ENCODE measurements at places on chromosomes 1 and 21.

DNA sequence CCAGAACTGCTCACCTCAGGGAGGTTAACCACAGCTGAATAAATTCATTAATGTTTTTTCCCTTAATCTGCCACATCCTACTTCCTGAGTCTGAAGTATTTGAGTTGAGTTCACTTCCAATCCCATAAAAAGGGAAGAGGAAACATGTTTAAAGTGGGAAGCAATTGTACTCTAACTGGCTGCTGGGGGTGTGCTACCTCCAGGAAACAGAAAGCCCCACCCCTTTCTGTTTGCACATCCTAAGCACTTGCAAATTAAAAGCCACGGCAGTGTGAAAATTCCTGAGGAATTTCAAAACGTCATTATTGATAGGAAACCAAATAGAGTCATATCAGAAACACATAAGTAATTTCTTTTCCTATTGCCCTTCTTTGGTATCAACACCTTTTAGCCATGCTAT is 307.0 kb upstream of the NR5A2 start:
- no peak for DNase-seq

DNA sequence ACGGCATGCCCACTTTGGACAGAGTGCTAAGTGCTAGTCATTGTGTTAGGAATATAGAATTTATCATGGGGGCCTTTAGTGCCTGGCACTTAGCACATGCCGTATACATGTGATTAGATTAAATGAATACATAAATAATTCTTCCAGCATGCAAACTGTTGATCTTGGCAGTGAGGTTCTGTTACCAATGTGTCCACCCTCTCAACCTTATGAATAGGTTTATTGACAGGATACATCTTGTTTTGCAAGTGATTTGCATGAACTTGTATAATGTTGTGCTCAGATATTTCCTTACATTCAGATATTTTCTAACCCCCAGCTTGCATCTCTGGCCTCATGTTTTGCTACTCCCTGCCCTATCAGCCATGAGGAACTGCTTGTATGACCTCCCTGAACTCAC is 60.3 kb upstream of the ZNF648 start:
- no peak for DNase-seq

- DNase-seq, result peak; percentile 18
Measured at GRCh38 chr1:63135174-63135512, 187.2 kb upstream of the FOXD3 start.

DNA sequence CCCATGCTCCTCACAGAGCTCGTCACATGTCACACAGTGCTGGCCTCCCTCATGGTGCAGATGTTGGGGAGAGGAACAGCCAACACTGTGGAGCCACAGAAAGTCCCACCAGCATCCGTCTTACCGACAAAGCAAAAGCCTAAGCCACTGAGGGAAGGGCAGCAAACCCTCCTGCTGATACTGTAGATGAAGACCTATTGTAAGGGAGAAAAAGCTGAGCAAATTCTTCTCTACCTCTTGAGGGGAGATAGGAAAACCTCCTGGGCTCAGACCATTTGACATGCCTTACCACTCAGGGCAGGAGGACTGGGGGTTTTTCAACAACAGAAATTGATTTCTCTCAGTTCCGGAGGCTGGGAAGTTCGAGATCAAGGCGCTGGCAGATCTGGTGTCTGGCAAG is 95.9 kb downstream of the WDR64 start:
- DNase-seq, result no peak

GRCh38 chr1:182389619-182390047 is 2.0 kb downstream of the GLUL start:
- DNase-seq, result peak; percentile 76

GRCh38 chr1:205416322-205416721 is 5.5 kb downstream of the LEMD1 start:
- DNase-seq, result no peak

DNA sequence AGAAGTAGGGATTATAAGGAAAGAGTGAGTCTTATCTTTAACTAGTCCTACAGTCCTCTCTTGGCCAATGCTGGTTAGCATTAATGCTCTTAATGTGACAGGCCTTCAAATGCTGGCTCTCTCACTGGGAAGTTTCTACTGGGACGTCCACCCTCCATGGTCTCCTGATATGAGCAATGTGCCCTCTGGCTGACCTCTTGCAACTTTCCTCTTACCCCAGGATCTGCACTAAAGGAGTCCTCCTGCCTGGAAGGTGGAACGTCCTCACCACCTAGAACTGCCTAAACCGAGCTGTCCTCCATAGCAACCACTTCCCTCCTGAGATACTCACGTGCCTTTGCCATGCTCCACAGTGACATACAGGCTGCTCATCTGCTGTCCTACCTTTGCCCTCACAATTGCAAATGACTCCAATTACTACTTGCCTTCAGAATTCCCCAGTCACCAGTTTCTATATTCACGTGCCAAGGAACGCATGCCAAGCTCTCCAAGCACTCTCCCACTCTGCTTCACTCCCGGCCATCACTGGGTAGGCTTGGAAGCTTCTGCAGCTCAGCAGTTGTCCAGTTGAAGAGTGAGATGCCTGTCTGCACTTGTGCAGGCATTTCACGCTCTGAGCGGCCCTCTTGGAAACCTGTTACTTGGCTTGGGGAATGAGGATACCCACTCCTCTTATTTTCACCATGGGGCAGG is 404.7 kb downstream of the RRAGC start:
- no peak for DNase-seq

DNA sequence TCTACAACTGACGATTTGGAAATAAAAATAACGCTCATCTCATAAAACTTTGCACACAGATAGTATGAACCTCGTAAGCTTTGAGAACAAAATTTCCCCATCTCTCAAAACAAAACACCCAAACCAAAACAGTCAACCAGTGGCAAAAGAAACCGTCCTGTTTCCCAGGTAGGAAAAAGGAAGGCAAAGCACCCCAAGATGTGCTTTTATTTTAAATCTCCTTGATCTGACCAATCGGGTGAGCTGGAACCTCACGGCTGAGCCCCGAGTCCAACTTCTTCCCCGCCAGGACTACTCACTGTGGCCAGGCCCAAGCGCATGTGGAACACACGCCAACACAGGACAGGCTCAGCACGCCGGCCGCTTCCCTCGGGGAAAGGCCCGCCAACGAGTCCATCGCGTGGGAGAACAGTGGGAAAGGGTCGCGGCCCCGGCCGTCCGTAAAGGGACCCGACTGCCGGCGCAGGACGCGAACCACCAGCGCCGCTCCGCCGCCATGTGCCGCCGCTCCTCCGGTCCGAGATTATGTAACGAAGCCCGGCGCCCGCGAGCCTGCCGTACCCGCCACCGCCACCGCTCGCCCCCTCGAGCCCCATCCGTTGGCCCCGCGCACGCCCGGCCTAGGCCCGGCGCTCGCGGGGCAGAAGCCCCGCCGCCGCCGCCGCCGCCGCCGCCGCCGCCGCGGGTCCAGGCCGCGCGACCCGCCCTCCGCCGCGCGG is 759 bp downstream of the AHCTF1 start:
- peak; percentile 52 for DNase-seq

- DNase-seq, result no peak
Measured at GRCh38 chr1:56206391-56206790, 373.0 kb downstream of the PLPP3 start.

- DNase-seq, result no peak
Measured at GRCh38 chr1:145711213-145711651, 4.1 kb upstream of the PDZK1 start.

- DNase-seq, result no peak
Measured at GRCh38 chr21:14869984-14870852, 194.6 kb downstream of the NRIP1 start.

DNA sequence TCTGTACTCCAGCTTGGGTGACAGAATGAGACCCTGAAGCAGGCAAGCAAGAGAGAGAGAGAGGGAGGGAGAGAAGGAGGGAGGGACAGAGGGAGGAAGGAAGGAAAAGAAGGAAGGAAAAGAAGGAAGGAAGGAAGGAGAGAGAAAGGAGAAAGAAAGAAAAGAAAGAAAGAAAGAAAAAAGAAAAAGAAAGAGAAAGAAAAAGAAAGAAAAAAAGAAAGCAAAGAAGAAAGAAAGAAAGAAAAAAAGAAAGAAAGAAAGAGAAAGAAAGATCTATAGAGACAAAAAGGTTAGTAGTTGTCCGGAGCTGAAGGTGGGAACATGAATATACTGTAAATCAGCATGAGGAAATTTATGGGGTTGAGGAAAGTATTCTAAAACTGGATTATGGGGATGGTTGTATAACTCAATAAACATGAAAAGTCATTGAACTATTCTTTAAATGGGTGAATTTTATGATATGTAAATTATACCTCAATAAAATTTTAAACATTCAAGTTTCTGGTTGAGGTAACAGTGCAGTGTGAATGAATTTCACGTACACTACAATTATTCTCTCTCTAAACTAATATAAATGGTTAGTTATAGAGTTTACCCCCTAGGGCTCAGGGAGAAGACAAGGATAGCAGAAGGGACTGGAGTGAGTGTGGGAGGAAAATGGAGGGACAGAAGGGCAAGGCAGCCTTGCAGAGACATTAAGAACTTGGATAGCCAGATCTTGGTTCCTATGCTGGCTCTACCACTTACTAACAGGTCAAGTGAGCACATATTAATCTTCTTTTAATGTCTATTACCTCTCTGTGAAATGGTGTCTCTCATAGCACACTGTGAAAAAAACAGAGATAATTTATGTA is 24.8 kb upstream of the SERTAD4 start:
- no peak for DNase-seq

GRCh38 chr1:245094092-245094491 is 60.7 kb upstream of the KIF26B start:
- DNase-seq, result no peak

DNA sequence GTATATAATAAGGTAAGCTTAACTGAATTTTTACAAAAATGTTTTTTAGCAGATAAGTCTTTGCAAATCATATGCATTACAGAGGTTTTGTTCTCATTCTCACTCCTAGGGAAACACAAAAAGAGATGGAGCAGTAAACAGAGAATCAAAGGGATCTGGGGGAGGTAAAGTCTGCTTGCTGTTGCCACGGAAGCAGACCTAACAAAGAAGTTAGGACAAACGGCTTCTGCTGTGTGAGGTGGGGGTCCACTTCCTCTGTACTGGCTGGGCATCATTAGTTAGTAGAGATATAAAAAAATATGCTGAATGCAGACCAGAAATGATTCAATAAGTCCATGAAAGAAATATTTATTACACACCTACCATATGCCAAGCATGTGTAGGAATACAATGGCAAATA is 34.2 kb downstream of the GJA5 start:
- DNase-seq, result no peak

- DNase-seq, result peak; percentile 47
Measured at GRCh38 chr1:151945725-151946722, 36.7 kb upstream of the THEM4 start.

DNA sequence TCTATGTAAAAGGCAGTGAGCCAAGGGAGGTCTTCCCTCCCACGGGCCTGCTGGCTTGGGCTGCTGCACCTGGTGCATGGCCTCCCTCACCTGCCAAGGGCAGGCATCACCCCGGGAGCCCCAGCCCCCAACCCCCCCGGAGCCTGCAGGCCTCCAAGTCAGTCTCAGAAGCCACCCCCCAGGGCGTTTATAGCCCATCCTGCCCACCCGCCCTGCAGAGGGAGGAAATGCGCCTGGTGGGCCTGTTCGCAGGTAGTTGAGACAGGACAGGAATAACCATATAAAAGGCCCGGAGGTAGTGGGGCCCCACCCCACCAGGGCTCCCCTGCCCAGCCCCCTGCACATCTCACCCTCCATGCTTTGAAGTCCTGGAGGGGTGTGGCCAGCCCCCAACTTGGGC is 18.2 kb upstream of the ARF1 start:
- DNase-seq, result no peak

GRCh38 chr1:160522622-160523345 is at the start of gene SLAMF6:
SLAMF6 (minus strand) TSS chr1:160523255; CDS start chr1:160523192, 63 bp downstream.
- no peak for DNase-seq

DNA sequence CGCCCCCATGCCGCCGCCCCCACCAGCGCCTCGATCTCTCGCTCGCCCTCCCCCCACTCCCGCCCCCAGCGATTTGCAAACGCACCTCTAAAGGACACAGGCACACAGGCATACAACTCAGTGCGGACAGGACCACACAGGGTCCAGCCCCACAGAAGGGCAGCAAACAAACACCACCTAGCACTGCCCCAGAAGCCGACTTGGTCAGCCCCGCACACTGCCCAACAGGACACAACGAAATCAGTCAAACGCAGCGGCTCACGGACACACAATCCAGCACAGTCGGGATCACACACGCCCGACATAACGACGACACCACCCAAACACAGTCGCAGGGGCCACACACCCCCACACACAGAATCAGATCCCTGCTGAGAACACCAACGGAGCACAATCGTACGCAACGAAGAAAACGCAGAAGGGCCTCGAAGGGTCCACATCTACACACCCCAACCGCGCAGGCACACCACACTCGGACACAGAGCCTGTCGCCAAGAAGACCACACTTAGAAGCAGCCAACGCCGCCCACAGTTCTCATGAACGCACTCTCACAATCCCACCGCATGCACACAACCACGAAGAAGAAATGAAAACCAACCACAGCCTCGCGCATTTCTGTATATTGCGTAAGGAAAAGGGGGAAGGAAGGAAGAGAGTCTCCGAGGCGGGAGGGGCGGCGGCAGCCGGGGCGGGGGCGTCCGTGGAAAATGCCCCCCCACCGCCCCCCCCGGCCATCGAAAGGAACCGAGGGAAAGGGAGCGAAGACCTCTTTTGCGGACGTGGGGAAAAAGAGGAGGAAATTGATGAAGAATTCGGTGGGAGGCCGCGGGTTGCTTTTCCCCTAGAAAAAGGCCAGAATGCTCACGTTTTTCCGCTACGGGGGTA is 481 bp downstream of the TAL1 start:
- DNase-seq, result peak; percentile 68

- DNase-seq, result peak; percentile 90
Measured at GRCh38 chr1:201703621-201704438, 125.1 kb upstream of the IPO9 start.

GRCh38 chr1:36529769-36530260 is 47.1 kb upstream of the CSF3R start:
- no peak for DNase-seq

DNA sequence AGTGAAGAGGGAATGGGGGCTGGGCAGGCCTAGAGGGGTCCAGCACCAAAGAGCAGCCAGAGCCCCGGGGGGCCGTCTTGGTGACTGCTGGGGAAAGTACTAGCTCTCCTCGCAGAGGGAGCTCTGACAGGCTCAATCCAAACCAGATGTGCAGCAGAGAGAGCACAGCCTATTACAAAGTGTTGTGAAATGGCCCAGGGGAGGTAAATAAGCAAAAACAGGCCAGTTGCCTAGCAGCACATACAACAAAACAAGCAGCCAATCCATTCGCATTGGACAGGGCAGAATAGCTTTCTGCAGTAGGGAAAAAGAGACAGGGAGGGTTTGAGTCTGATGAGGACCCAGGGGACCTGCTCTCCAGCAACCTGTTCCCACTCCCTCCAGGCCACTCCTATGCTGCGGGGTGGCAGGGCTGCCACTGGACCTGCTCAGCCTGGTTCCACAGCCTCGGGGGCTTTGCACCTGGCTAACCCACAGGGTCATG is 239.6 kb upstream of the FGGY start:
- DNase-seq, result no peak
